ENCODE measurements at places on chromosomes 2 and 18.

- DNase-seq: no peak
Measured at GRCh38 chr2:49490710-49491109, 336.4 kb upstream of the FSHR start.

DNA sequence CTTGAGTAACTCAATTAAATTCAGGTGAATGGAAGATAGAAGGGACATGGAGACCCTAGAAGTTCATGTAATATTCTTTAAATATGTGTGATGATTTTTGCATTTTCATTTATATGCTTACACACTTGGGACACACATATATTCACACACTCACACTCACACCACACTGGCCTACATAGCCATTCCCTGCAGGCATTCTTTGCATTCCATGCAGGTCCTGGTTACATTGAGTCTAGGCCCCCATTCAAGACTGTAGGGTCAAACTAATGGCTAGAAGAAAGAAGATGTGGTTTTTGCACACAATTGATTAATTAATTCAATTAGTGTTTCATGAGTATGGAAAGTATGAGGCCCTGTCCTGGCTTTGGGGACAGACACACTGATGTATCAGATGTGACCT is 249.4 kb downstream of the HNMT start:
- DNase-seq: no peak

GRCh38 chr2:69260666-69261065 is 126.4 kb downstream of the GFPT1 start:
- no peak for DNase-seq

- DNase-seq: no peak
Measured at GRCh38 chr2:165720511-165720910, 73.5 kb downstream of the GALNT3 start.

GRCh38 chr2:126669772-126670171 is 13.8 kb downstream of the GYPC start:
- DNase-seq: no peak

DNA sequence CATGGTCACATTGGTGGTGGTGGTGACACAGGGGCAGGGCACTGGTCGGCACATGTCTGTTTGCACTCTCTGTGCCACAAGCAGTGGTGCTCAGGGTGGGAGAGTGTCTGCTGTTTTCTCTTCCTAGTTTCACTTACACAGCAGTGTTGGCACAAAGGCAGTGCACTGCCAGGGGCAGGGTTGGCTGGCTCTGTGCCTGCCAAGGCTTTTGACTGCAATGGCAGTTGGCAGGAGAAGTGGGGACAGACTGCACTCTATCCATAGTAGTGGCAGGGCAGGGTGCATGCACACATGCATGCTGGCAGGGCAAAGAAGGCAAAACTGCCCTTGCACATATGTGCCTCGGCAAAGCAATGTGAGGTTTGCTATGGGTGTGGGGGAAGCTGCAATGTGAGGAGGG is 635.9 kb downstream of the SUCLG1 start:
- DNase-seq: no peak

GRCh38 chr18:32698153-32698552 is 74.7 kb downstream of the KLHL14 start:
- DNase-seq: no peak

DNA sequence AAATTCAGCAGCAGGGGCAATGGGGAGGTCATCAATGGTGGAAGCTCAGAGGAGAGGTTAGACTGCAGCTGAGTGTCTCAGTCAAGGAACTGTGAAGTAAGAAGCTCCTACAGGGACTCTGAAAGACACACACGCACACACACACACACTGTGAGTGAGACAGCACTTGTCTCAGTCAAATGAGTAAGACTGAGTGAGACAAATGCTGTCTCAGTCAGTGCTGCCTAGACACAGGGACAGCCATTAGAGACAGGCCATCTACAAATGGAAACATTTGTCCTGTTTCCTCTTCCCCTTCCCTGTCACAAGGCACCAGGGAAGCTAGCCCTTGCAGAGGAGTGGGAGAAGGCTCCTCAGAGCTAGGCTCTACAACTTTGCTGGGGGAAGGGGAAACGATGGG is 577.4 kb upstream of the GCFC2 start:
- no peak for DNase-seq
